ENCODE measurements at places on chromosomes 12 and 14.
A peak's percentile ranks its signal among the peaks of the same experiment; 100 is the strongest.

DNA sequence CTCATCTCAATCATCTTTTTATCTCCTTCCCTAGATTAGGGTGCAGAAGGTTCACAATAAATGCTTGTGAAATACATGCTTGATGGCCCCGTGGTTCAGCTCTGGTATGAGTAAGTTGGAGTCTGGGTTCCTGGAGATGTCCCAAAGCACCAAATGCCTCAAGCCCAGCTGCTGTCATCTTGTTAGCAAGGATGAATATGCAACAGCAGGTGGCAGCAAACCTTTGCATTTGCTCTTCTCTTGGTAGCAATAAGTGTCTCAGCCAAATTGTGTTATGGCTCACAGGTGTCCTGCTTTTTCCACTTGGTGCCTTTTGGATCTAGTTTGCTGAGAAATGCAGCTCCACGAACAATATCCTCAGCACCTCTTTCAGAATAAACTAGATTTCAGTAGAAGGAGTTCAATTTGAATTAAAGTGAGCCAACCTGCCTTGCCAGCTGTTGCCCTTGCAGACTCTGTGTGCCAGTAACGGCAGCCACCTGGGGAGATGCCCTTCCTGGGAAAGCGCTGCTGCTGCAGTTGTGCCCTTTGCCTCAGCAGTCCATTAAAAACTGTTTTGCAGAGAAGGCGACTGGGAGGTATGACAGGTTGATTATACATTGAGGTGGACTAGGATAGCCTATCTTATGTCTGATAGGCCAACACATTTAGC lies 417.3 kb downstream of the SNAPC1 start:
- DNase-seq, result no peak

- no peak for DNase-seq
Measured at GRCh38 chr12:97476255-97476654, 13.7 kb downstream of the RMST start.

GRCh38 chr14:75986439-75986765 lies 839 bp downstream of the IFT43 start:
- DNase-seq, result no peak

DNA sequence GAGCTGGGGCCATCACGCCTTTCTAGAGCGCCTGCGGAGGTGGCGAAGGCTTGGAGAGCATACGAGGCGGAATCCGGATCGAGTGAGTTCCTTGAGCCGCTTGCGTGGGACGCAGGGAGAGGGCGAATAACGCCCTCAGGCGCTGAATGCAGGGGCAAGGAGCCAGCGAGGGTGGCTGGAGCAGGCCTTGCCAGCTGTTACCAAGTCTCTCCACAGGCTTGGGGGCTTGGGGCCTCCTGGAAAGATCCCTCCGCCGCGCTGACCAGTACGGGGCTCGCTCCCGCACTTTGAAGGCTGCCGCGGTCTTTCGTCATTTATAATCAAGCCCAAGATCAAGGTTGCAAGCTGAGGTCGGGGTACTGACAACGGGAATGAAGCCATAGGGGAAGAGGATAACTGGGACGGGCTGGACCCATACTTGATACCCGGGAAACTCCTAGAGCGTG lies 1.2 kb downstream of the FLRT2 start:
- no peak for DNase-seq

- DNase-seq, result no peak
Measured at GRCh38 chr12:89525305-89525823, 483 bp downstream of the POC1B start.

- DNase-seq, result no peak
Measured at GRCh38 chr14:60085085-60085484, 6.6 kb upstream of the PCNX4 start.

GRCh38 chr12:19852100-19852855 lies 413.0 kb downstream of the AEBP2 start:
- DNase-seq, result no peak

DNA sequence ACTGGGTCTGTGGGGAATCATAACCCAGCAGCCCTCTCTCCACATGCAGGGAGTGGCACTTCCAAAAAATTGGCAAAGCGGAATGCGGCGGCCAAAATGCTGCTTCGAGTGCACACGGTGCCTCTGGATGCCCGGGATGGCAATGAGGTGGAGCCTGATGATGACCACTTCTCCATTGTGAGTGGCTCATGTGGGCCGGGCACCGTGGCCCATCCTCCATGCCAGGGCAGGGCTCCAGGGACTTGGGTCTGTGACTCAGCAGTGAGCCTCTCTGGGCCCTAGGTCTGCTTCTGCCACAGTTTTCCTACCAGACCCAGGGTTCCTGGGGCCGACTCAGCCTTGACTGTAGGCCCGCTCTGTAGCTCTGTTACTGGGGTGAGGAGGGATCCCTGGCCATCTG lies 2.2 kb downstream of the NPFF start:
- DNase-seq, result peak; percentile 23

- DNase-seq, result no peak
Measured at GRCh38 chr12:44476683-44477082, 399.4 kb downstream of the NELL2 start.

DNA sequence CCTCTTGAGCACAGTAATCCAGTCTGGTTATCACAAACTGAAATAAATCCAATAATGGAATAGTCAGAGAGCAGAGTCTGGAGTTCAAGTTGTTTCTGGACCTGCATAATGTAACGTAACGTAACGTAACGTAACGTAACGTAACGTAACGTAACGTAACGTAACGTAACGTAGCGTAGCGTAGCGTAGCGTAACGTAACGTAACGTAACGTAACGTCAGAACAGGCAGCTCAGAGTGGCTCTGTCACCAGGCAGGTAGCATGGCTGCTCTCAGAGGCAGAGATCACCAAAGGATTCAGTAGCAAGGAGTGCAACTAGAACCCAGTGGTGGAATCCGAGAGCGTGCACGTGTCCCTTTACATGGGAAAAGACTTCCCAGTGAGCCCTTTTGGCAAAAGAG lies 85.7 kb upstream of the USP44 start:
- DNase-seq, result no peak

DNA sequence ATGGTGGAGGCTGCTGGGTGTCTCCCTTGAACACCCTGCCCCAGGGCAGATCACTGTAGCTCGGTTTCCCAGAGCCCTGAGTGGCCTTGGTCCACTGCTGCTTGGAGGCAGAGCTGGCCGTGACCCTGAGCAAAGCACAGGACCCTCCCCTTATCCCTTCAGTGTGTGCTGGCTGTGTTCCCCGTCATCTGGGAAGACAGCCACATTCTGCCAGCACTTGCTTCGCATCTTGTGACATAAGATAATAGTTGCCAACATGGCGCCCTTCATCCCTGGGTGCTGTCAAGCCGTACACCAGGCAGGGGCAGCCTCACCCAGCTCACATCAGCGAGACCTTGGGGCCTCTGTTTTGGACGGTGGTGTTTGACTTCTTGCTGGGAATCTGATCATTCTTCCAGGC lies 12.1 kb upstream of the ALDH2 start:
- no peak for DNase-seq

- no peak for DNase-seq
Measured at GRCh38 chr12:6850796-6851152, 312 bp downstream of the CDCA3 start.

- no peak for DNase-seq
Measured at GRCh38 chr12:115249671-115250278, 565.8 kb upstream of the TBX3 start.

DNA sequence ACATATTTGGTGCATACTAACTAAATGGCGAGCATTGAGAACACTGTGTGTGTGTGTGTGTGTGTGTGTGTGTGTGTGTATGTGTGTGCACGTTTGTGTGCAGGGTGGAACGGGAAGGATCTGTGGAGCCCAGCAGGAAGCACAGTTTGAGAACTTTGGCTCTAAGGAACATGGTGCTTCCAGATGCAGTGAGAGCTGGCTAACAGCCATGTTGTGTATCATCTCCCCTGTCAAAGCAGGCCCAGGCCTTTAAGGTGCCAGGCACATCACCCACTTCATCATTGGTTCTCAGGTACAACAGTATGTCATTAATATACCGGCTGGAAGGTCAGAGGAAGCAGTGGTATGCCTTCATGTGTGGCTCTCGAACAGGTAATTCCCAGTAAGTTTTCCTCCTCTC lies 72.5 kb downstream of the SLC8A3 start:
- DNase-seq, result no peak

GRCh38 chr12:1173781-1174617 lies 183.0 kb downstream of the ERC1 start:
- no peak for DNase-seq

GRCh38 chr14:36439766-36440165 lies 80.3 kb downstream of the NKX2-1 start:
- DNase-seq, result no peak

- DNase-seq, result no peak
Measured at GRCh38 chr12:6666211-6666610, 3.3 kb upstream of the ING4 start.

DNA sequence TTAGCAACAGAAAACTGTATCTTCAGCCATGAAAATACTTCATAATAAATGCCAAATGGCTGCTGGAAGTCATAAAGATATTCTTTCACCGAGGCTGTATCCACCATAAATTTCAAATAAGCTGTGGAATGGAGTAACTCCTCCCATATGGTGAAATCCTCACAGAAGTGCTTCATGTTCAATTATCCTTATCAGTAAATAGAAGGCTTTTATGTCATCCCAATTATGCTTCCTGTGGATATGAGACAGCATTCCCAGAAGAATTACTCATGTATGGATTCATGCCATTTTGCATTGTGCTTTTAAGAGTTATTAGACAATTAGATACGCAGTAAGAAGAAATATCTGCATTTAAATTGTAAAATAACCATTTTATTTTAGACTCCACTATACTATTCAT lies 99.0 kb downstream of the RTN1 start:
- no peak for DNase-seq

GRCh38 chr14:94748667-94749347 lies 21.1 kb downstream of the GSC start:
- no peak for DNase-seq

DNA sequence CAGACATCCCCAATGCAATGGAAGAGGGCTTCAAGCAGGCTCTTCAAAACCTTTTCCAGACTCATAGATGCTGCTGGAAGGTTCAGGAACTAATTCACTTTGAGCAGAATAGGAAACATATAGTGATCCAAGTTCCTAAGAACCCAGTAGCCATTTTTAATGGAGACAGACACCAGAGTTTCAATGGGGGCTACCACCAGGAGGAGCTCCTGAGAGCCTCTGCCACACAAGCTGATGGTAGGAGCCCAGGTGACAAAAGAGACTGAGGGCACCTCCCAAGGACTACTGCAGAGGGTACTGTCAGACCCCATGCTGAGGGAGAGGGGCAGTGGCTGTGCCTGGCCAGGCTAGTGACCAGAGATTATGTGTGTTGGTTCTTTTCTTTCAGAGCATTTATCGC lies 45.9 kb downstream of the IFNG start:
- no peak for DNase-seq

- no peak for DNase-seq
Measured at GRCh38 chr14:36618641-36619040, 36.2 kb upstream of the NKX2-8 start.

GRCh38 chr12:54175200-54175963 lies 13.4 kb downstream of the SMUG1 start:
- DNase-seq, result no peak

GRCh38 chr14:55588259-55588699 lies 8.3 kb downstream of the KTN1 start:
- no peak for DNase-seq

DNA sequence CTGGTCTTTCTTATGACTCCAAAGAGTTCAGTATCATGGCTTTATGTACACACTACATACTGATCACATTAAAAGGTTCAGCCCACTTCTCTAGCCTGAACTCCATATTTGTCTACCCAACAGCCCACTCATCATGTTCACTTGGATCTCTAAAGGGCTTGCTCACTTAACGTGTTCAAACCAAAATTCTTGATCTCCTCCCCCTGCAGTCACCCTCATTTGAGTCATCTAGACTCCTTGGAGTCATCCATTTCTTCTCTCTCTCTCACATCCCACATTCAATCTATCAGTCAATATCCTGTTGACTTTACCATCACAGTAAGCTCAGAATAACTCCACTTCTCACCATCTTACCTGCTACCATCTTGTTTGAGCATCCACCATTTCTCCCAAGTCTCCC lies 148.4 kb upstream of the ARID2 start:
- DNase-seq, result no peak

GRCh38 chr12:89163918-89164317 lies 188.4 kb downstream of the DUSP6 start:
- no peak for DNase-seq

GRCh38 chr14:64611358-64612020 lies 61.7 kb downstream of the PPP1R36 start:
- no peak for DNase-seq

DNA sequence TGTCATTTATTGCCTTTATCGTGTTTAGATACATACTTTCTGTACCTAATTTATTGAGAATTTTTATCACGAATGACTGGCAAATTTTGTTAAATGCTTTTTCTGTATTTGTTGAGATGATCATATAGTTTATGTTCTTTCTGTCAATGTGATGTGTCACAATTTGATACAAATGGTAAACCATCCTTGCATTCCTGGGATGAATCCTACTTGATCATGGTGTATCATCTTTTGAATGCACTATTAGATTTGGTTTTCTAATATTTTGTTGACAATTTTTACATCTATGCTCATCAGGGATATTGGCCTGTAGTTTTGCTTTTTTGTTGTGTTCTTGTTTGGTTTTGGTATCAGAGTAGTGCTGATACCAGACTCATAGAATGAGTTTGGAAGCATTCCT lies 185.1 kb downstream of the NUBPL start:
- no peak for DNase-seq

DNA sequence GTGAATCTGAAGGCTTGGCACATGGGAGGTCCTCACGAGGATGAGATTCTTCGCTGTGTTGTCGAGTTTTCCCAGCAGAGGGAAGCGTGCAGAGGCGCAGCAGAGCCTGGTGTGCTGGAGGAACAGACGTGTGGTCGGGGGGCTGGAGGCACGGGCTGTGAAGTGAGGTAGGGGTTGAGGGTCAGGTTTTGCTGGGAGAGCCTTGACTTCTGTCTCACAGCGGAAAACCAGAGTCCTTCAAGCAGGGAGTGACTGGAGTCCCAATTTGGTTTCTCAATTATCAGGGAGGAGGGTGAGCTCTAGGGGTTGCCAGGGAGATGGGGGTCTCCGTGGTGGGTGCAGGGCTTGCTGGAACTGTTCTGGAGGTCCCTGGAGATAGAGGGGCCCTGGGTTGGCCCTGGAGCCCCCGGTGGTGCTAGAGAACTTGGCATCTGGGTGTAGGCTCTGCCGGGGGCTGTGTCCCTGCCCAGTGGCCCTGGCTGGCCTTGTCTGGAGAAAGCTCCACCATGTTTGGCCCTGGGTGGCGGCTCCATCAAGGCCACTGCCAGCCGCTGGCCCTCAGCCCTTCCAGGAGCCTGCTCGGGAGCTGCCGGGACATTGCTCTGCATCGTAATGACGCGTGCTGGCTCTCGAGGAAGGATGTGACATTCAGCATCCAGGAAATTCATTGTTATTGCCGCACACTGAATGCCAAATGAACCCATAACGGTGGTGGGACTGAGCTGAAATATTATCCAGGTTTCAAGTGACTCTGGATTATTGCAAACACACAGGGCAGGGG lies 215.7 kb downstream of the KIF26A start:
- DNase-seq, result no peak
